Breast epithelium (tissue), 4 donors: ENCODE measurements at places on chromosomes 4 and X. TPM values are rescaled to one million over a fixed set of nuclear protein-coding genes. Genes with fewer than 3 reads are reported as not detected.
A peak's percentile ranks its signal among the peaks of the same experiment; 100 is the strongest.

Gene ELF4
- 9.2 TPM for total RNA-seq

Gene TLR8
- total RNA-seq: 0.66 TPM

GRCh38 chrX:85506871-85507270 is 127.4 kb upstream of the POF1B start:
- H3K4me1 ChIP-seq: no peaks in the 10 kb centered on the region
- H3K27me3 ChIP-seq: peaks cover 30% of the 10 kb centered on the region
- no peak for DNase-seq
- no peaks in the 10 kb centered on the region for H3K36me3 ChIP-seq

DNA sequence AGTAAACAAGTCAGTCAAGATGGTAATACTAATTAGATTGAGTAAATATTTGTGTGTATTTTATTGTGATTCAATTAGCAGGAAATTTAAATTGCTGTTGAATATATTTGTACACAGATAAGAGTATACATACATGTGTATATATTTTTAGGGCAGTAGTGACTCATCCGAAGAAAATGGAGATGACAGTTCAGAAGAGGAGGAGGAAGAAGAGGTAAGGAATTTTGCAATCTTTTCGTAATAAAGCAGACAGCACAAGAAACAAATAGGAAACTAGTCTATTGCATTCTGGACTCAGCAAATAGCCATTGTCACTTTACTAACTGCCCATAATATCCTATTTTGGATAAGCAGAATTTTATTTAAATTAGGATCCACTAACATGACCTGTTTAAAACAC is 6.6 kb downstream of the IBSP start:
- H3K4me1 ChIP-seq: peaks cover 5% of the 10 kb centered on the region
- no peaks in the 10 kb centered on the region for H3K27me3 ChIP-seq
- H3K36me3 ChIP-seq: no peaks in the 10 kb centered on the region

DNA sequence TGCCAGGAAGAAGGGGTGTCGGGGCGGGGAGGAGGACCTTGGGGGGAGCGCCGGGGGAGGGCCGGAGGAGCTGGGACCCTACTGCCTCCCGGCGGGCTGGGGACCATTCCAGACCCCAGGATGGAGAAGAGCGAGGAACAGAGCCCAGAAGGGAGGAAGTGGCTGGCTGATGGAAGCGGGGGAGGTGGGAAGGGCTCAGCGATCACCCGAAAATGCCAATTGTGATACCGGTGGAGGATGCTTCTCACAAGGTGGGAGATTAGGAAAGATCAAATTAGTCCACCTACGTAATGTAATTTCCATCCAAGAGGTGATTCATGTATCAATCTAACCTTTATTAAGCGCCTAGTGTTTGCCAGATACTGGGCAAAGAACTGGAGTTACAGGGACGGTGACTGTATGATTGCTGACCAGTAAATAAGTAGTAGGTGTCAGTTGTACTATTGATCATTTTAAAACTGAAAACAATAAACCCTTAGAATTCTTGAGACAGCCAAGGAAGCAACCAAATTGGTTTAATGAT is 452 bp upstream of the RAI2 start:
- DNase-seq: no peak
- no peaks in the 10 kb centered on the region for H3K4me1 ChIP-seq
- H3K27me3 ChIP-seq: no peaks in the 10 kb centered on the region
- peak overlapping the region; percentile 66 for H3K4me3 ChIP-seq

DNA sequence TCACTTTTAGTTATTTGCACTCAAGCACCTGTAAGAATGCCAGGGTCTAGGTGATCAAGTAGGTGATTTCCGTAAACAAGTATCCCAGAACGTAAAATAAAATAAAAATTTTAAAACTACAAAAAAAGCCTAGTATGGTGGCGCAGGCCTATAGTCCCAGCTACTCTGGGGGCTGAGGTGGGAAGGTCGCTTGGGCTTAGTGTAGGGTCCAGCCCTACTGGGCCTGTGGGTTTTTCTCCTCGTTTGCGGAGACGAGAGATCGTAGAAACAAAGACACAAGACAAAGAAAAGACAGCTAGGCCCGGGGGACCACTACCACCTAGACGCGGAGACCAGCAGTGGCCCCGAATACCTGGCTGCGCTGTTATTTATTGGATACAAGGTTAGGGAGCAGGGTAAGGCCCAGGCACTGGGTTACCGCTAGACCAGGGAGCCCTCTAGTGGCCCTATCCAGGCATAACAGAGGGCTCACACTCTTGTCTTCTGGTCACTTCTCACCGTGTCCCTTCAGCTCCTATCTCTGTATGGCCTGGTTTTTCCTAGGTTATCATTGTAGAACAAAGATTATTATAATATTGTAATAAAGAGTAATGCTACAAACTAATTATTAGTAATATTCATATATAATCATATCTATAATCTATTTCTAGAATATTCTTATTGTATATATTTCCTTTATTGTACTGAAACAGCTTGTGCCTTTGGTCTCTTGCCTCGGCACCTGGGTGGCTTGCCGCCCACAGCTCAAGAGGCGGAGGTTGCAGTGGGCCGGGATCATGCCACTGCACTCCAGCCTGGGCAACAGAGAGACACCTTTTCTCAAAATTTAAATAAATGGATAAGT is 38.4 kb downstream of the SAGE1 start:
- no peak overlapping the region for H3K27ac ChIP-seq
- no peaks in the 10 kb centered on the region for H3K4me1 ChIP-seq
- H3K27me3 ChIP-seq: peaks cover 5% of the 10 kb centered on the region
- H3K4me3 ChIP-seq: no peak overlapping the region

Gene RBM46
- 0.29 TPM for total RNA-seq

GRCh38 chr4:42710761-42711160 is 53.9 kb upstream of the ATP8A1 start:
- H3K4me3 ChIP-seq: no peak overlapping the region
- no peak overlapping the region for H3K27ac ChIP-seq
- no peaks in the 10 kb centered on the region for H3K4me1 ChIP-seq
- H3K27me3 ChIP-seq: no peaks in the 10 kb centered on the region
- DNase-seq: no peak
- no peaks in the 10 kb centered on the region for H3K36me3 ChIP-seq

Gene TRIM75
- not detected for total RNA-seq

- no peak overlapping the region for H3K27ac ChIP-seq
- no peak overlapping the region for H3K4me3 ChIP-seq
- H3K36me3 ChIP-seq: no peaks in the 10 kb centered on the region
- DNase-seq: no peak
These were observed 592.4 kb downstream of the ACTRT1 start for GRCh38 chrX:127459790-127460189.

DNA sequence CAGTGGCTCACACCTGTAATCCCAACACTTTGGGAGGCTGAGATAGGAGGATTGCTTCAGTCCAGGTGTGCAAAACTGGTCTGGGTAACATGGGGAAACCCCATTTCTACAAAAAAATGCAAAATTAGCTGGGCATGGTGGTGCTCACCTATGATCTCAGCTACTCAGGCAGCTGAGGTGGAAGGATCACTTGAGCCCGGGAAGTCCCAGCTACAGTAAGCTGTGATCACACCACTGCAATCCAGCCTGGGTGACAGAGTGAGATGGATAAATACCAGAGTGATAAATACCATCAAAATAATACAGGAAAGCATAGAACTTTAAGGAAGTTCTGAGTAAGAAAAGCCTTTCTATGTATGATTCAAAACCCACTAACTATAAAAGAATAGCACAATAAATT is 52.8 kb downstream of the LRBA start:
- H3K36me3 ChIP-seq: no peaks in the 10 kb centered on the region
- DNase-seq: no peak
- H3K27ac ChIP-seq: no peak overlapping the region
- no peaks in the 10 kb centered on the region for H3K27me3 ChIP-seq
- H3K4me1 ChIP-seq: no peaks in the 10 kb centered on the region
- H3K4me3 ChIP-seq: no peak overlapping the region

DNA sequence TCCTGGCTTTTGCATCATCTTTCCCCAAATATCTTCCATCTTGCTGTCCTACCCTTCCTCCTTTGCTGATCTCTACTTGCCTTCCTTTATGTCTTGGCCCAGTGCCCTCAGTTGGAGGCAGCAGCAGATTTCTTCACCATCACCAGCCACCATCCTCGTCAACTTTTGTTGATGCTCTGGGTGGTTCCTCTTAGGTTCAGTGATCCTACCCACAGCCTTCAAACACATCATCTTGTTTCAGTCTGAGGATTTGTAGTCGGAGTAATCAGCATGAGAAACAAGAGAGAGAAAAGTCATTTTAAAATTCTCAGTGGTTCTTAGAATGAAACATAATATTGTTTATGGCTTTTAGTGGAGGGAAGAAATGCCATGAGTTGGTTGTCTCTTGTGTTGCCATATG is 65.8 kb downstream of the FTHL17 start:
- H3K27me3 ChIP-seq: peaks cover 26% of the 10 kb centered on the region
- H3K27ac ChIP-seq: no peak overlapping the region
- no peak for DNase-seq
- H3K4me3 ChIP-seq: no peak overlapping the region

DNA sequence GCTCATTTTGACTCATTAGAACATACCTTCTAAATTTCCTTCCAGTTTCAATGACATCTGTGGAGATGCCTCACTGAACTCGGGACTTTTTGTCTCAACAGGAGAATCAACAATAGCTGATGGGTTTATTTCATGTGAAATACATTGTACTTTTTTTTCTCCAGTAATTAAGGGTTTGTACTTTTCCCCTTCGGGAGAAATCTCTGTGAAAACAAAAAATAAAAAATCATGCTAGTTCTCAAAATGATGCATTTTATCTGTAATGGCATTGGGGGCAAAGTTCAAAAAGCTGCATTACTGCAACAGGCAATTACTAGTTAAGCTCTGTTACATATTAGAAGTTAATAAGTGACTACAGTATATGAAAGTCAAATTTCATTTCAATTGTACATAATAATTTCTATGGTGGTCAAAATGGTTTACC is 167.3 kb upstream of the SH3RF1 start:
- no peaks in the 10 kb centered on the region for H3K4me1 ChIP-seq
- DNase-seq: no peak
- no peak overlapping the region for H3K27ac ChIP-seq

DNA sequence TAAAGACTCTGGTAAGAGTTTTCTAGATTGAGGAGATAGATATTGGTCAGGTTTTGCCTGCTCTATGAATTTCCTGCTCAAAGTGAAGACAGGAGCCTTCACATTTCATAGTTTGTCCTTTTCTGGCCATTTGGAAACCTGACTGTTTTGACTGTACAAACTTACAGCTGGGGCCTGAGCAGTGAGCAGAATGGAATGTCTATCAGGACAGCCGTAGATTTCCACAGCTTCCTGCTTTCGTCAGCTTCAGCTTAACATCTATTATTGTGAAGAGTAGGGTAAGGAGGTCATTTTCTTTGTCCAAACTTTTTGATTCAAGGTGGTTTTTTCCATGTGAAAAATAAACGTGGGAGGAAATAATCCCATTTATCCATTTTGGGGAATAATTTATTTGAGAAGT is 124.3 kb upstream of the DIPK2B start:
- H3K36me3 ChIP-seq: no peaks in the 10 kb centered on the region
- H3K27me3 ChIP-seq: peaks cover 37% of the 10 kb centered on the region
- no peak for DNase-seq
- H3K4me3 ChIP-seq: no peak overlapping the region
- no peak overlapping the region for H3K27ac ChIP-seq

Gene PAGE2
- not detected for total RNA-seq

Gene SYTL4
- 29.9 TPM for total RNA-seq

GRCh38 chrX:53714580-53715345 is 28.2 kb upstream of the HUWE1 start:
- peak; percentile 52 for DNase-seq
- peaks cover 11% of the 10 kb centered on the region for H3K27me3 ChIP-seq
- peak overlapping the region; percentile 19 for H3K4me3 ChIP-seq
- H3K4me1 ChIP-seq: peaks cover 10% of the 10 kb centered on the region

- no peak overlapping the region for H3K4me3 ChIP-seq
- peaks cover 25% of the 10 kb centered on the region for H3K27me3 ChIP-seq
- H3K4me1 ChIP-seq: no peaks in the 10 kb centered on the region
- no peak overlapping the region for H3K27ac ChIP-seq
These were observed 22.0 kb downstream of the ASB11 start for GRCh38 chrX:15293451-15293850.

Gene SYP
- total RNA-seq: 1.3 TPM

Gene IRS4
- total RNA-seq: not detected

Gene CPLX1
- total RNA-seq: 2.6 TPM

Gene MAGEA4
- total RNA-seq: not detected

GRCh38 chr4:118410138-118410537 is 57.3 kb upstream of the PRSS12 start:
- no peaks in the 10 kb centered on the region for H3K36me3 ChIP-seq
- H3K4me1 ChIP-seq: no peaks in the 10 kb centered on the region
- no peak for DNase-seq
- H3K4me3 ChIP-seq: no peak overlapping the region

DNA sequence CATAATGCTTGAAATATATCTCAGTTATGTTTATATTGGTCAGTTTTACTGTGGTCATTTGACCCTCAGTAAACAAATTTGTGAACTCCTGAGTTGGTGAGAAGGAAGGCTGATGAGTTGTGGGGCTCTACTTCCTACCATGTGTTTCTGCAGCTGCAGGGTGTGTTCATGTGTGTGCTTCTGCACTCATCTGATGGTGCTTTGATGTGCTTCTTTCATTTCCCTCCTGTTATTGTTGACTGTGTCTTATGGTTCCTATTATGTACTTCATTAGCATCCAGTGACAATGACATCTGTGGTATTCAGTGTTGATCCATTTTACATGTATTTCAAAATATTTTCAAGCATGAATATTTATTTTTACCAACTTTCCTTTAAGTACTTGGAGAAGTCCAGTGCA is 46.5 kb downstream of the XAGE2 start:
- no peak overlapping the region for H3K4me3 ChIP-seq
- H3K4me1 ChIP-seq: no peaks in the 10 kb centered on the region
- H3K27ac ChIP-seq: no peak overlapping the region
- H3K27me3 ChIP-seq: peaks cover 66% of the 10 kb centered on the region
- H3K36me3 ChIP-seq: no peaks in the 10 kb centered on the region

Gene PDGFRA
- total RNA-seq: 125 TPM

DNA sequence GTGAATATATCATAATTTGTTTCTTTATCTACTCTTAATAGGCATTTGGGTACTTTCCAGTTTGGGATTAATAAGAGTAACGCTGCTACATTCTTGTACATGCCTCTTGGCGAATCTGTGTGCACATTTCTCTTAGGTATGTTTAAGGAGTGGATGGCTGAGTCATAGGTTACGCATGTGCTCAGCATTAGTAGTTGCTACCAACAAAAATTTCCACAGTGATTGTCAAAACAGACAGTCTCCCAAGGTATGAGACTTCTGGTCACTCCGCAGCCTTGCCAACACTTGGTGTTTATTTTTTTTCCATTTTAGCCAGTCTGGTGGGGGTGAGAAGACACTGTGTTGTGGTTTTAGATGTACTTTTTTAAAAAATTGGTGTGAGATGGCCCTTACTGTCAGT is 44.6 kb downstream of the FGFBP1 start:
- H3K4me3 ChIP-seq: no peak overlapping the region
- no peaks in the 10 kb centered on the region for H3K36me3 ChIP-seq
- DNase-seq: no peak

- H3K27me3 ChIP-seq: no peaks in the 10 kb centered on the region
- DNase-seq: no peak
- no peak overlapping the region for H3K27ac ChIP-seq
- no peaks in the 10 kb centered on the region for H3K36me3 ChIP-seq
- no peaks in the 10 kb centered on the region for H3K4me1 ChIP-seq
These were observed 1.4 kb downstream of the HGFAC start for GRCh38 chr4:3442959-3443749.

Gene USP17L12
- not detected for total RNA-seq

Gene COPS4
- total RNA-seq: 67.9 TPM

Gene SCLT1
- 23.6 TPM for total RNA-seq

Gene XG
- 2.6 TPM for total RNA-seq
